Putamen (tissue), 1 donor: ENCODE measurements at places on chromosomes 13 and 19.

GRCh38 chr13:96002322-96003131 lies 50.7 kb downstream of the UGGT2 start:
- DNase-seq: no peak

DNA sequence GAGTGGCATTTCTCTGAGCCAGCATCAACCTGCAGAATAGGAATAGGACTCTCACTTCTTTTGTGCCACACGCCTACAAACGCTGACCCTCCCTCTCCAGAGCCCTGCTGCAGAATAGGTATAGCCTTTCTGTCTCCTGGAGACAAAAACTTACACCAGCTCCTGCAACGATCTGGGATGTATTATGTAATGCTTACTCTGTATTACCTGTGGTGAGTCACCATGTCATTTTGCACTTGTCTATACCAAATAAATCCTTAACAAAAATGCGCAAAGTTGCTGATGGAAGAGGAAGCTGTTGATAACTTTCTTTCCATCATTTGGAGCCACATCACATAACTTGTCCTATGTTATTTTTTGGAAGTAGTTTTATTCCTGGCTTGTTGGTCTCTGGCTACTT lies 155.8 kb upstream of the FNDC3A start:
- DNase-seq: peak; percentile 34

GRCh38 chr13:23735329-23735728 lies 153.9 kb downstream of the MIPEP start:
- DNase-seq: no peak

DNA sequence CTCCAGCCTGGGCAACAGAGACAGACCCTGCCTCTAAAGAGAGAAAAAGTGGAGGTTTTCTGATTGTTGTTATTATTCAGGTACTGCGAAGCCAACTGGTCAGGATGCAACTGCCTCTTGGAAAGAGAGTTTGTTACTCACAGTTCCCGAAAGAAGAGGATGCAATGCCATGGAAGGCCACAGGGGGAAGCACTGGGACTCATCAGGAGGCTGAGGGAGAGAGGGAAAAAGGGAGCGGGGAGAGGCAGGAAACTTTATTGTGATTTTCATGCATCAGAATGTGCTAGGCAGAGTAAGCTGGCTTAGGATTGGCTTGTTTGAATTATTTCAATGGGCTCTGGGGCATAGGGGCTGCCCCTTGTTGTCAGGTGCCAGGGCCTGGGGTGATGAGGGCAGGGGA lies 27.6 kb downstream of the MYO9B start:
- DNase-seq: no peak

DNA sequence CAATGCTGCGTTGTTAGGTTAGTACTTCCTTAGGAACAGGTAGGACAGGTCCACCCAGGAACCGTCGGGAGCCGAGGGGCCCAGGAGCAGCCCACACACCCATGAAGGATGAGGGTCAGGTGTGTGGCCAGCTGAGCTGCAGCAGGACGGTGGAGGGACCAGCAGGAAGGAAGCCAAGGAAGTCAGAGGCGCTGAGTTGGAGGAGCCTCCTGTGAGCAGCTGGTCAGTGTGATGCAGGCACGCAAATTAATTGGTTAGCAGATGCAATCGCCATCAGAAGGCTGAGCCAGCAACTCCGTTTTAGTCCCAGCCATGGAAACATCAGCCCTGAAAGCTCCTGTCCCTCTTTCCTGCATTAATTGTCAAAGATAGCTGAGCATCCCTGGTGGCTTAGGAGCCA lies 114.9 kb upstream of the SOX1 start:
- no peak for DNase-seq

- DNase-seq: no peak
Measured at GRCh38 chr13:111326621-111326965, 6.2 kb downstream of the TEX29 start.
